ENCODE measurements at places on chromosomes 4 and X.

DNA sequence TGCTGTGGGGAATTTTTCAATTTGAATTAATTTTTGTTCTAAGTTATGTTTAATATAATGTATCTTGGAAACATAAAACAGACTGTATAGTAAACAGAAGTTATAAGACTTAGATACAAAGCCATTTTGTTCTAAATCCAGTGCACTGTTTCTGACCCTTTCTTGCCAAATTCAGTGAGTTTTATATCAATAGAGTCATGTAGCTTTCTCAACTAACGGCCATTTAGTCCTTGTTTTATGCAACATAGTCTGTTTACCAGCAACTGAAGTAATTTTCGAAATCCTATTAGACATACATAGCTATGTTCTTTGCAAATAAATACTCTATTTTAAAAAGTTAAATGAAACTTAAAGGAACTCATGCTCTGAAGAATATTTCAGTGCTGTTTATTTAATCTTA lies 242.8 kb downstream of the ADGRL3 start:
- DNase-seq = no peak

GRCh38 chr4:54063229-54063628 lies 1.2 kb downstream of the CHIC2 start:
- DNase-seq = peak; percentile 25

- no peak for DNase-seq
Observed at GRCh38 chr4:176671532-176671931, 121.2 kb downstream of the VEGFC start.

DNA sequence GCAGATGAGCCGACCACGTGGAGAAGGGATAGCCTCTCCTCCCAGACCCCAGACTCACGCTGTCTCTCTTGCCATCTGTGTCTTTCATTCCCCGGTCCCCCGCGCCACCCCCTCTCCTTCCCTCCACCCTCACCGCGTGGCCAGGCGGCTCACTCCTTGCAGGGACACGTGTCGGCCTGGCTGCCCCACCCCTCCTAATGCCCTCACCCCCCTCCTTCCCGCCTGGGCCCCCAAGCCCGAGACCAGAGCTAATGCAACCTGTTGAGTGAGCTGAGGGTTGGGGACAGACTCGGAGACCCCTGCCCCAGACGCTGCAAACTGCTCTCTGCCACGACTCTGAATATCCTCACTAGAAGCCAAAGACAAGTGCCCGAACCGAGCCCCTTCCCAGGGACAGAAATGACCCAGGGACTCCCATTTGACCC lies 1.8 kb downstream of the SLC38A5 start:
- DNase-seq = peak; percentile 37

- no peak for DNase-seq
Observed at GRCh38 chr4:80076681-80077080, 3.7 kb upstream of the ANTXR2 start.

GRCh38 chr4:48483777-48484493 lies 792 bp downstream of the SLC10A4 start:
- no peak for DNase-seq

- DNase-seq = no peak
Observed at GRCh38 chrX:97616883-97617530, 733.3 kb downstream of the RPA4 start.

DNA sequence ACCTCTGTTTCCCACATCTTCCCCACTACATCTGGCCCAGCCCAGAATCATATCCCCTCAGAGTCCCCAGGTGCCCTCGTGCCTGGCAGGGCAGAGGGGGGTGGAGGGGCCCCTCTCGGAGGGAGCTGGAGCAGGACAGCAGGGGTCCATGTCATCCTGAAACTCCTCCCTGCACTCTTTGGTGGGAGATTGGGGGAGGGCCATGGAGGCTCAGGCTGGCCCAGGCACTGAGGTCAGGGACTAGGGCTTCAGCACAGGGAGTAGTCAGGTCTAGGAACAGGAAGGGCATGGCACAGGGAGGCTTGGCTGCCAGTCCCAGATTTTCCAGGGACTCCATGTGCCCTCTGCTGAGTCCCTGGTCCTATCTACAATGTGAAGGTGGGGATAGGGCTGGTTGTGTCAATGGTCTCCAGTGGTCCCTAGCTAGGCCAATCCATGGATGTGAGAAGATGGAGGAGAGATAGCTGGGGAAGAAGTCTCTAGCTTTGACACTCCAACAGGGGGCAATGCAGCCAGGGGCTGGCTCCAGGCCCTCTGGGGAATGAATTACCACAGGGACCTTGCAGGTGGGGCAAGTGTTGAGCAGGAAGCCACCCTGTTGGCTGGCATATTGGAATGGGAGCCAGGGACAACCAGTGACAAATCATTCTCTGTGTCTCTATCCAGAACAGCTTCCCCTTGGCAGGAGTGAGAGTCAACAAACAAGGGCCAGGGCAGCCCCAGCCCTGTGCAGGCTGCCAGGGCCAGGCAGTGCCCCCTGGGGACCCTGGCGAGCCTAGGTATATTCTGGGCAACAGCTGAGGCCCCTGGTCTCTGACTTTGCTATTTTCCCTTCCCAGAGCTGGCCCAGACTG lies 154.4 kb downstream of the EFNB1 start:
- DNase-seq = no peak

DNA sequence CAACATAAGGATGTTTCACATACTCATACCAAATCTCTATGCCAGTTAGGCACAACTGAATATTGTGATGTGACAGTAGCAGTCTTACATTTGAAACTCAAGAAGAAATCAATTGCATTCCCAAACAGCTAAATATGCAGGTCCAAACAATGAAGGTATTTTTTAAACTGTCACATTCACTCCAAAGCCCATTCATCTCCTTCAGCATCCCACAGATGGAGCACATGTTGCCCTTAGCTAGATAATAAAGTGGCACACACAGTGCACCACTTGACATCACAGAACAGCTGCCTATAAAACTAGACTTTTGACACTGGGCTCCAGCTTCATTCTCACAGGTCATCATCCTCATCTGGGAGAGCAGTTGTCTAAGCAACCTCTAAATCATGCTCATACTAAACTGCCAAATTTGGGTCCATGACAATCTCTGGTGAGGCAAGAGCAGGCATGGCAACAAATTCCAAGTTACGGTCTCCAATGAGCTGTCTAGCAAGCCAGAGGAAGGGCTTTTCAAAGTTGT lies 26.2 kb upstream of the ARHGEF6 start:
- no peak for DNase-seq

DNA sequence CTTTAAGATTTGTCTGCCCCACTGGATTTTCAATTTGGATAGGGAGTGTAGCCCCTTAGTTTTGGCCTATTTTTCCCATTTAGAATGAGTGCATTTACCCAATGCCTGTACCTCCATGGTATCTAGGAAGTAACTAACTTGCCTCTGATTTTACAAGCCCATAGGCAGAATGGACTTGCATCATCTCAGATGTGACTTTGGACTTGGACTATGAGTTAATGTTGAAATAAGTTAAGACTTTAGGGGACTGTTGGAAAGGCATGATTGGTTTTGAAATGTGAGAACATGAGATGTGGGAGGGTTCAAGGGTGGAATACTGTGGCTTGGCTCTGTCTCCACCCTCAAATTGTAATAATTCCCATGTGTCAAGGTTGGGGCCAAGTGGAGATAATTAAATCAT lies 2480.2 kb downstream of the PCDH7 start:
- DNase-seq = no peak

GRCh38 chr4:4724321-4724720 lies 135.1 kb upstream of the MSX1 start:
- no peak for DNase-seq

- no peak for DNase-seq
Observed at GRCh38 chr4:71460371-71460770, 121.6 kb downstream of the SLC4A4 start.

Data from CD4-positive, alpha-beta T cell treated with Interleukin-10 for 1 hour (primary cell).